ENCODE measurements at places on chromosomes 13 and 19. TPM values are rescaled to one million over a fixed set of nuclear protein-coding genes. Genes with fewer than 3 reads are reported as not detected.

Gene CHST8
- polyA plus RNA-seq, result 0.37 TPM

Gene TINCR
- 0.38 TPM for polyA plus RNA-seq

DNA sequence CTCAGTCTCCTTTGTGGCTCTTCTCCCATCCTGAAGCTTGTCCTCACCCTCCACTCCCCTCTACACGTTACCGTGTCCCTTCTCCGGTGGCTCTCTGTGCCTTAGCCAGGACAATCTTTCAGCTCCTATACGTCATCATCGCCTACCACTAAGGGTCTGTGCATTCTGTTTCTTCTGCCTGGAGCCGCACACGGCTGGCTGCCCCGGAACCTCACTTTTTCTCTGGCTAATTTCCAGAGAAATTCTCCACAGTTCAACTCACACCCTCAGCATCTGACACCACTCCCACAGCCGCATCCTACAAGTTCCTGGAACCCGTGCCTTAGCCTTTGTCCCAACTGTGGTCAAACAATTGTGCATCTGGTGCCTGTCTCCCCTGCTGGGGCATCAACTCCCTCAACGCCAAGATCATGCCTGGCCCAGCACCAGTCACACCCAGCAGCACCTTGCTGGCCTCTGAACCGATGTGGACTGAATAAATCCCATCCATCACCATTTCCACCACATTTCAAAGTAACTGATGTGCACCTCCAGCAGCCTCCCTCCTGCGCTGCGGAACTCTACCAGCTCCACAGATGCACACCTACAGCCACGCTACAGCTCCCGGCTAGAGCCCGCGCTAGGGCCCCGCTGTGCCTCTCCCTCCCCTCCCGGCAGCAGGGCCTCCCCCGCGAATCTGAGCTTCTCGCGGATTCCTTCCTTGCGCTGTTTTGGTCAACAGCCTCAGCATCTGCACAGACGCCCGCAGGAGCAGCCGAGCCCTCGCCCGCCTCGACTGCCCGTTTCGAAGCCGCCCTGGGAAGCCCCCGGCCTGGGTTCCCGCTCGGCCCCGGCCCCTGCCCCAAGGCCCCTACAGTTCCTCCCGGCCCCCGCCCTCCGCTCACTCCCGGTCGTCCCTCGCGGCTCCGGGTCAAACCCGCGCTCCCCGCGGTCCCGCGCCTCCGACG, 689 bp downstream of the DCUN1D2 start:
- DNase-seq, result peak; percentile 48

GRCh38 chr13:79121286-79121685, 284.8 kb downstream of the RBM26 start:
- DNase-seq, result no peak

DNA sequence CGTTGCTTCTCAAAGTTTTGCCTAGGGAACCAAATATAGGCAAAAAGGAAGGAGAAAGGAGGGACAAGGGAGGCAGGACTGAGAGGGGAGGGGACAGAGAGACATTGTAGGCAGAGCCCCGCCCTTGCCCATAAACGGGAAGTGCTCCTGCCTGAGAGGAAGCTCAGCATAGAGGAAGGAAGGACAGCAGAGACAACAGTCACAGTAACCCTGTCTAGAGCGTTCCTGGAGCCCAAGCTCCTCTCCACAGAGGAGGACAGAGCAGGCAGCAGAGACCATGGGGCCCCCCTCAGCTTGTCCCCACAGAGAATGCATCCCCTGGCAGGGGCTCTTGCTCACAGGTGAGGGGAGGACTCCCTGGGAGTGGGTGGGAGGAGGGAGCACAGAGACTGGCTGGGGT, at the start of gene CEACAM21:
CEACAM21 (plus strand) TSS at position 169 of the 400 bp plus-strand sequence; CDS start at position 278, 109 bp downstream.
- peak; percentile 61 for DNase-seq

GRCh38 chr13:44403461-44404056, 29.9 kb downstream of the SERP2 start:
- DNase-seq, result peak; percentile 31
